COLO829 (cell line): ENCODE measurements at places on chromosomes 1 and 21.

- DNase-seq, result no peak
Measured at GRCh38 chr21:33383056-33383888, 19.9 kb upstream of the IFNGR2 start.

- no peak for DNase-seq
Measured at GRCh38 chr1:88877382-88877825, 14.0 kb downstream of the GTF2B start.

DNA sequence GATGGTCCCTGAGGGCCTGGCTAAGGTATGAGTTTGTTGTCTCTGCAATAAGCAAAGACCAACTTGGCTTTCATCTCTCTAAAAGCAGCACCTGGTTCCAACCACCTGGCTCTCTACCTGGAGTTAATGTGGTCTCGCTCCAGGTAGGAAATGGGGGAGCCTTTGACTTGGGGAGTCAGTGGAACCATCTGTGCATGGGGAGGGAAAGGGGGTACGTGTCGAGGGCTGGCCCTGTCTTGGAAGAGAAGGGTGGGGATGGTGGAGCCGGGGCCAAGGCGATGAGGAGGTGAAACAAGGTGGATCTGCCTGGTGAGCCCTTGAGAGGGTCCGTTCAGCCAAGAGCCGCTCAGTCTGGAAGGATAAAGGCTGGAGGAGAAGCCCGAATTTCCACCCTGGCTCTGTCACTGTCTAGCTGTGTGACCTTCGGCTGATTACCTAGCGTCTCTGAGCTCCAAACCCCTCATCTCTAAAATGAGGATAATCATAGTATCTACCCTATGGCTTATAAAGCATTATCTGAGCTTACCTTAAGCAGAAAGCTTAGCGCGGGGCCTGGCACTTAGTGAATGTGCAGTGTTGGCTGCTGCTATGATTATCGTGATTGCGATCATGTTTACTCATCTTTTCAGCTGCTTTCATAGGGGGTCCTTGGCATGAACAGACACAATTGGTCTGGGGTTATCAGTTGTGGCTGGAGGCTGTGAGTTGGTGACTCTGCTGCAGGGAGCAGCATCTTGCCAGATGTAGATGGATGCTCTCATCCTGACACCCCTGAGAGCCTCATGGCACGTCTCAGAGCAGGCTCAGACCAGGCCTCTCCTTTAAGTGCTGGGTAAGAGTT is 78.7 kb downstream of the ACTL8 start:
- no peak for DNase-seq

GRCh38 chr1:235933017-235933765 is 66.5 kb upstream of the LYST start:
- DNase-seq, result no peak

- no peak for DNase-seq
Measured at GRCh38 chr1:86416343-86416742, 7.6 kb upstream of the CLCA2 start.

DNA sequence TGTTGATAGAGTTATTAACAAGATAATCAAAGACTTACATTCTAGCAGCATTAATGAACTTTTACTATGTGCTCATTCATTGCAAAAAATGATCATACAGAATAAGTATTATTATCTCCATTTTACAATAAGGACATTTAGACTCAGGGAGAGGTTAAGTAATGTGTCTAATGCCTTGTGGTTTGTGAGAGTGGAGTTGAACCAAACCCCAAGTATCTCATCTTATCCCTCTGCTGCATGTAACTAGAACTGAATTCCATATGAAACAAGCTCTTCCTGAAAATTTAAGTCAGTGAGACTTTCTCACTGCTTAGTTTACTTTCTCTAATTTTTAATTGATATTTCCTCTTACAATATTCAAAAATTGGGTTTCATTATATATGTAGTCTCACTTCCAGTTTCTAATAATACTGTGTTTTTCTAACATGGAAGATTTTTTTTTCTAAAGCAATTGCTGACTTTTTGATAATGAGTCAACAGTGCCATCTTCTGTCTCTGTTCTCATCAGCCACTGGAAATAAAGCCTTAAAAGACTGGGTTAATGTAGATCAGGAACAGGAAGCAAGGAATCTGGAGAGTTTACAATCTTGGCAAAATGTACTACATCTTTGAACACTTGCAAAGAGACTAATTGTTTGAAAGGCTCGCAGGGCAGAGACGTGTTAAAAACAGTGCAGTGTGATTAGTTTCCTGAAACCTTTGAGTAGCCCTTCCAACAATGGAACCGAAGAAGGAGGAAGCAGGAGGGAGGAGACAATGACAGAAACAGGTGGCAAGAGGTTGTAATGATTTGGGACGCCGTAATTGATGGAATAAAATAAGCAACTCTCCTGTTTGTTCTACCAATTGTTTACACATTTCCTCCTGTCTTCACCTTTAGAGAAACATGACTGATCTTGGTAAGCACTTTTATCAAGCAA is 567.6 kb downstream of the MRPL39 start:
- DNase-seq, result peak; percentile 9

GRCh38 chr1:36464605-36465393 is 615 bp upstream of the MRPS15 start:
- no peak for DNase-seq

DNA sequence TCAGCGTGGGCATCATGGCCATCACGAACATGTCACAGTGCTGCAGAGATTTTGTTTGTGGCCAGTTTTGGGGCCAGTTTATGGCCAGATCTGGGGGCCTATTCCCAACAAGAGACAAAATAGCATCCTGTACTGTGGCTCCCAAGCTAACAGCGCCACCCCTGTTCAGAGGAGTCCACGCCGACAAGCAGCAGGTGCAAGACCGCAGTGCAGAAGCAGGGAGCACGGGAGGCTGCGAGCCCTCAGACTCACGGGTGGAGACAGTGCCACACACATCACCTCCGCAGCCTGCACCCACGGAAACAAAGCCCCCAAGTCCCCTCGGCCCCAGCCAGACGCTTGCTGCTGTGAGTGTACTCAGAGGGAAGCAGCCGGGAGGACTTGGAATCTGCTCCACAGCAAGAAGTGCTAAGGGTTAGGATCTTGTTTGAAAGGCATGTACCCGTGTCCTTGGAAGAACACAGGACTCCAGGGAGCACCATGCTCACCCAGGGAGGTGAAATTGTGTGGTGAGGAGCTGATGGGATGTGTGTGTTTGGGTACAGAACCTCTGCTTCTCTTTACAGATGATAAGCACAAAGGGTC is 7.1 kb downstream of the TCP10L start:
- DNase-seq, result no peak

DNA sequence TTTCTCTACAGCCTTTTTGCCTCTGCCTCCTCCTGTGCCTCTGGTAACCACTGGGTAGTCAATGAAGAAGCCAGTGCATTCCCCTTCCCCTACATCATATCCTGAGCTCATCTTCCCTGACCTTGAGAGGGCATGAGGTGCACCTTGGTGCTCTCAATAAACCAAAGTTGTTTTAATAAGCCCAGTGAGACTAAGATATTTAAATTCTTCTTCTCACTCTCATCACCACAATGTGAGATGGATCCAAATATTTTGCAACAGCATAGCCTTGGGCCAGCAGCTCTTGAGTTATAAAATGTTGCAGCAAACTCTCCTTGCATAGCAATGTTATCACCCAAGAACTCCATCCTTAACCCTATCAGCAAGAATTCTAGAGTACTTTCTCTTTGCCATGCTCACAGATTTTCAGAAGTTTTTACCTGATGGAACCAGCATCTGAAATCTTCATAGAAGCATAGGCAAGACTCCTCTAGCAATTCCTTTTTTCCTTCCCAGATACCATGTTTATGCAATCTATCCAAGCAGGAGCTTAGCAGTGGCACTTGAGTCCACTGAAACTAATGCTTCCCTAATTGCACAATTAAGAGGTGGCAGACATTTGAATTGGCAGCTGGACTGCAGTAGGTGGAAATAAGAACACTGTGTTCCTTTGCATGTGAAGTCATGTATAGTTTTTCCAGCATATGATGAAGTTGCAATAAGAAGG is 36.8 kb downstream of the CDC7 start:
- no peak for DNase-seq

- no peak for DNase-seq
Measured at GRCh38 chr1:19708567-19709110, 44.0 kb downstream of the HTR6 start.

GRCh38 chr21:32215306-32215685 is 63.6 kb downstream of the MIS18A start:
- no peak for DNase-seq

DNA sequence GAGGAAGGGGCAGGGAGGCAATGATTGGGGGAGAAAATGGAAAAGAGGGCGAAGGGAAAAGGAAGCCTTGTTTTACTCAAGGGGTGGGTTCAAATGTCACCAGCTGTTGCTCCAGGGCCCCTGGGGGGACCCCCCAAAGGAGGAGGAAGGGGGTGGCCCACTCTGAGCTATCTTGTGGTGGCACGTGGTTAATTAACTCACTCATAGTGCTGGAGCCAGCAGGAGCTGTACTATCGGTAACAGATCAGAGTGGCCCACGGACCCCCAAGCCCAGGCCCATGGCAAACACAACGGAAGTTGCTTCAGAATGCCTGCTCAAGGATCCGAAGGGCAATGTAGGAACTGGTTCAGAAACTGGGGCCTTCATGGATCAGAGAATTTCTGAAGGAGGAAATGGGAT is 7.2 kb downstream of the TFF2 start:
- DNase-seq, result no peak
